Stimulated activated CD8-positive, alpha-beta memory T cell treated with anti-CD3 and anti-CD28 coated beads, Interleukin-7, amount 100 ng/mL, for 4 hours (primary cell): ENCODE measurements at places on chromosomes 5 and 9.

GRCh38 chr9:28329323-28329722, 756.0 kb upstream of the C9orf72 start:
- no peak for DNase-seq

DNA sequence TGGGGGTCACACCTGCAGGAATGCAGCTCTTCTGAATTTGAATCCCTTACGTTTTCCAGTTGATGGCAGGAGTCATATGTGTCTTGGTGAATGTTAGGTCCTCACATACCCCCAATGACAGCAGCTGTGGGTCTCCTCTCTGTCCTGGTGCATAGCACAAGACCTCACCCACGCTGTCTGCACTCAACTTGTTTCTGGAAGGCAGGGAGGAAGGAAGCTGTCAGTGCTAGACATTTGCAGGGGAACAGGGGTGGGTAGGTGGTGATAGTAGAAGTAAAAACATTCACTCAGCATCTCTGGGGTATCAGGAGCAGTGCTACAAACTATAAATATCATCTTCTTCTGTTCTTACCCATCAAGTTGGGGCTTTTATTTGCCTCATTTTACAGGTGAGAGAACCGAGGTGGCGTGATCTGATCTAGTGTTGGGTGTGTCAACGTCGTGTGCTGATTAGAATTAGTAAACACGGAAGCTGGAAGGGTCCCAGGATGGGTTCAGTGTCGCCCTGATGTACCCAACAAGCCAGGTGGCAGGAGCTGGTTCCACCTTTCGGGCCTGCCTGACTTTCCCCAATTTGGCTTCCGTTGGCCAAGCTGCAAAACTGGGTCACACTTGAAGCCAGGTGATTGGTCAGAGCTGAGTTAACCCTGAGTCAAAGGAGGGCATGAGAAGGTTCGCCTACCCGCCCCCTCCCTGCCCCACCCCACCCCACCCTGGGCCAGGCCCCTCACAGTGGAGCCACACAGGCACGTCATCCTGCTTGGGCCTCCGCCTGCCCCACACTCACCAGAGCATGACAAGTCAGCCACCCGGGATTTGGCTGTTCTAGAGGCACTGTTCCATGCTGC, 15.8 kb downstream of the ERGIC1 start:
- no peak for DNase-seq

- DNase-seq = no peak
Measured at GRCh38 chr5:64646169-64646568, 44.1 kb upstream of the SHISAL2B start.

DNA sequence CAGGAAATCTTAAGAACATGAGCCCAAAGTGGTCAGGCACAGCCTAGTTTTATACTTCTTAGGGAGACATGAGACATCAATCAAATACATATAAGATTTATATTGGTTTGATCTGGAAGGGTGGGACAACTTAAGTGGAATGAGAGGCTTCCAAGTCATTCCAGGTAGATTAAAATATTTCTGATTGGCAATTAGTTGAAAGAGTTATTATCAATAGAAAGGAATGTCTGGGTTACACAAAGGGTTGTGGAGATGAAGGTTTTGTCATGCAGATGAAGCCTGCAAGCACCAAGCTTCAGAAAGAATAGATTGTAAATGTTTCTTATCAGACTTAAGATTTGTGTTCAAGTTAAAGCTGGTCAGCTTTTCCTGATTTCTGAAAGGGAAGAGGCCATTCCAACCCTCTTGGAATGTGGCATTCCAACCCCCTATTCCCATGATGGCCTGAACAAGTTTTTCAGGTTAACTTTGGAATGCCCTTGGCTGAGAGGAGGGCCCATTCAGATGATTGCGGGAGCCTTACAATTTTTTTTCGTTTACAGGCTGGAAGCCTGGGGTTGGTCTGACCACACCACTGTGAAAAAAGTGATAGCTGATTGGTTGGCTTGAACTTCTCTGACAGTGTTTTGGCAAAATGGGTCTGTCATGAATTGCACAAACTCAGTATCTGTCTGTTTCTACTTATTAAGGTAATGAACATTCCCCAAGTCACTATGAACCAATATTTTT, 245.6 kb upstream of the RAI14 start:
- DNase-seq = no peak

DNA sequence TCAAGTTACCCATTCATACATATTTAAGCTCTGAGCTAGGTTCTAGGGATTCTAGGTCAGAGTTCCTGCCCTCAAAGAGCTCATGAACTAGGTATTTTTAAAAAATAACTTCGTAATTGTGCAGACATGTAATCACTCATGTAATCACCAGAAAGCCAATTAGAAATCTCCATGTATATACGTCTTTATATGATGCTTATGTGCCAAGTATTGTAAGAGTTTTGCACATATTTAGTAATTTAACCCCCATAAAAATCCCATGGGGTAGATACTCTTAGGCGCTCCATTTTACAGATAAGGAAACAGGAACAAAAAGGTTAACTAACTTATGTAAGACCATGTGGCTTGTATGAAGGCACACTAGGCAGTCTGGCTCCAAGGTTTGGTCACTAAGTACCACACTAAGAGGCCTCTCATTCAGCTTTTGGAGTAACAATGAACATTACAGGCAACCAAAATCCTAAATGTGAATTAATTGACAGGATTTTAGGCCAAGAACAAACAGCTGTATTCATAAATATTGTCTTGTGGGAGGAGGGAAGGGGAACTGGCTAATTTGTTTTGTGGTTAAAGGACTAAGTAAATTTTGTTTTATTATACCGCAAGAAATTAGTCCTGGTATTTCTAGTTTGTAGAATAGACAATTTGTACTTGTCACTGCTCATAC, 1.7 kb upstream of the OTULINL start:
- no peak for DNase-seq

GRCh38 chr5:130227699-130228098, 323.4 kb downstream of the CHSY3 start:
- DNase-seq = no peak

DNA sequence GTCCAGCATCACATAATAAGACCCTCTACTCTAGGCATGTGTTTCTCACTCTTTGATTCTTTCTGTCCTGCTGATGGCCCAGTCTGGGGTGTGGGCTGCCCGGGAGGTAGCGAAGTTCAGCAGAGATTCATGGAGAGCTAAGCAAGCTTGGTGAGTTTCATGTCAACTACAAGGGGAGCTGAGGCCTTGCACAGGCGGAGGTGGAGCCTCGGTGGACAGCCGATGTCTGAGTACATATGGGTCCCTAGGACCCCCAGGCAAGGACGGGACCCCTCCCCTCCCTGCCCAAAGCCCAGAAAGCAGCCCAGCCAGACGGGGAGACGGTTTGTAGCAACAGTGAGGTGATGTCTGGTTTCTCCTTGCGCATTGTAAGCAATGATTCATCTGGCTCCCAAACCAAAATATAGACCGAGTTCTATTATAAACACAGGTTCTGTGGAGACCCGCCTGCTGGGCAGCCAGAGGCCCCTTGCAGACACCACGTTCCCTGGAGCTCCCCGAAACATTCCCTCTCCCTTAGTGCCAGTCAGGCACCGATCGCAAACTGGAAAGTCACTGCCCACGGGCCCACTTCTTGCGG, 45.5 kb downstream of the COL27A1 start:
- no peak for DNase-seq

GRCh38 chr5:173472164-173472563, 143.9 kb upstream of the STC2 start:
- no peak for DNase-seq
